ENCODE measurements at places on chromosomes 2 and 18.

GRCh38 chr2:9663008-9663879, 32.4 kb upstream of the YWHAQ start:
- no peak for DNase-seq

- DNase-seq = no peak
Measured at GRCh38 chr2:69216535-69217332, 170.3 kb downstream of the GFPT1 start.

DNA sequence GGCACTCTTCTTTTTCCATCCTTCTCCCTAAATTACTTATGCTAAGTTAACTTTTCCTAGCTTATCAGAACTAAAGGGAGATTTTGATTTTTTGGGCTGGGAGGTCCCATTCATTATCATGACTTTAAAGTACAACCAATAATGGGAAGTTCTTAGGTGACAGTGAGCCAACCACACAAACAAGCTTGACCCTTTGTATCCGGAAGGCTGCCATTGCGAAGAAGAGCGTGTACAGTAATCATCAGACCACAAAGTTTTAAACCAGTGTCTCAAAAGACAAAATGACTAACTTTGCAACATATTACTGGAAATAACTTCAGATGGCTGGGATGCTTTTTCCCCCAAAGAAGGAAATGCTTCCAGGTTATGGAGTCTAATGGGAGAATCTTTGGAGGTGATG, 298.1 kb downstream of the TGIF1 start:
- no peak for DNase-seq

GRCh38 chr2:144322379-144322778, 197.5 kb downstream of the ZEB2 start:
- no peak for DNase-seq

GRCh38 chr2:11669454-11670291, at the start of gene NTSR2:
NTSR2 (minus strand) TSS chr2:11670195; CDS start chr2:11670129, 66 bp downstream.
- DNase-seq = peak; percentile 68

DNA sequence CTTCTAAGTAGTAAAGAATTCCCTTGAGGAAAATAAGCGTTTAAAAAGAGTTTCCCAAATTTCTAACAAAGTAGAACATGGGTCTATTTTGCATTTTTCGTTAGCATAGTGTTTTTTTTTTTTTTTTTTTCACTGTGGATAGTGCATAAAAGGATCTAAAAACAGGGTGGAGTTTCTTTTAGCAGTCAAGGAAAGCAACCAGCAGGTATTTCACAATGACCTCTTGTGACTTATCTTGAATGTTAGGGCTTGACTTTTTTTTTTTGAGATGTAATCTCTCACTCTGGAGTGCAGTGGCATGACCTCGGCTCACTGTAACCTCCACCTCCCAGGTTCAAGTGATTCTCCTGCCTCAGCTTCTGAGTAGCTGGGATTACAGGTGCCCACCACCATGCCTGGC, 14.9 kb upstream of the DGKD start:
- no peak for DNase-seq

- DNase-seq = no peak
Measured at GRCh38 chr2:239181903-239182581, 218.8 kb downstream of the HDAC4 start.

GRCh38 chr2:63712748-63713147, 124.0 kb downstream of the MDH1 start:
- DNase-seq = no peak

DNA sequence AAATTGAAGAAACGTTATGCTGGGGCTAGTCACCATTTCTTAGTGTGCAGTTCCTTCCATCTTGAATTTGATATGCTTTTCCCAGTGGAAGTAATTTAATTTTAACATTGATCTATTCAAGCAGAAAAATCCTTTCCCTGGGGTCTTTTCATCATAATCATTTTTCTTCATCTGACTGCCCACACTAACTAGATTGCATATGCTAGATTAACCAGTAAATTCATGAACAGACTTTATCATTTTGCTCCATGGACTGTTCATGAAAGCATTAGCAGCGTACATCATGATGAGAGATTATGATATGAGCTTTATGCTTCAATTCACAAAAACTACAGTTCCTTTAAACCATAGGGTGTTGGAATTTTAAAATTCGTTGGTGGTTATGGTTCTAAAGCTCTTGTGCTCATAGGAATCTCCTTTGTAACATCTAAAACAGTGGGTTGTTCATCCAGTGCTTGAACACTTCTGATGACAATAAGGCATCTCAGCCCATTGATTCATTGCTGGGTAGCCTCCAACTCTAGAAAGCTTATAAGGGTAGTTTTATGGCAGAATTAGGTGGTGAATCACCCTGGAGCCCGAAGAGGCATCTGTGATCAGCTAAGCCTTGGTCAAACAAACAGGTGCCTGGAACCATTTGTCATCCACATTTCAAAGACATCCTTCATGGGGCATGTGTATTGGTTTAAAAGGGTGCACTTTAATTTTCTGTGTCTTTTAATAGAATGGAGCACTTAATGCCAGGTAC, 77.2 kb upstream of the NDUFV2 start:
- no peak for DNase-seq

- peak; percentile 61 for DNase-seq
Measured at GRCh38 chr2:235595422-235596010, 101.7 kb downstream of the AGAP1 start.

- peak; percentile 12 for DNase-seq
Measured at GRCh38 chr2:9519250-9519649, 36.4 kb downstream of the ADAM17 start.

DNA sequence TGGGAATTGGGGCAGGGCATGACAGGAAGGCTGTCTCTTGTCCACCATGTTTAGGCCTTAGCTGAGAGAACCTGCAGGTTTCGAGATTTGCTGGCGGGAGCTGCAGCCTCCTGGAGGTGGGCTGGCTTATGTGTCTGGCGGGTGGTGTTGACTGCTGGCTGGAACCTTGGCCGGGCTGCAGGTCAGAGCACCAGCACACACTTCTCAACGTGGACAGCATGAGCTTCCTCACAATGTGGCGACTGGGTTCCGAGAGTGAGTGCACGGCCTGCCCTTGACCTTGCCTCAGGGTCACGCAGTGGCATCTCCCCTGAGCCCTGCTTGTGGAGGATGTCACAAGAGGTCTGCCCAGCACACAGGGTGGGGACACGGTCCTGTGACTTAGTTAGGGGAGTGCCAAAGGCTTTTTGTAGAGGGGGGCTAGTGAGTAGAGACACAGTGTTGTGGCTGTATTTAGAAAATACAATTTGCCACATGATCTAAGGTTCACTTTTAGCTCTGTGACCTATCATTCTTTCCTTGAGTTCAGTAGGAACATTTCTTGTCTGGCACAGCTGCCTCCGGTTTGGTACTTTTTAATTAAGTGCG, 134.8 kb downstream of the SEPTIN10 start:
- no peak for DNase-seq

GRCh38 chr2:201440182-201440581, 11.1 kb downstream of the TRAK2 start:
- DNase-seq = no peak

GRCh38 chr2:59490994-59491393, 1062.5 kb downstream of the BCL11A start:
- no peak for DNase-seq

DNA sequence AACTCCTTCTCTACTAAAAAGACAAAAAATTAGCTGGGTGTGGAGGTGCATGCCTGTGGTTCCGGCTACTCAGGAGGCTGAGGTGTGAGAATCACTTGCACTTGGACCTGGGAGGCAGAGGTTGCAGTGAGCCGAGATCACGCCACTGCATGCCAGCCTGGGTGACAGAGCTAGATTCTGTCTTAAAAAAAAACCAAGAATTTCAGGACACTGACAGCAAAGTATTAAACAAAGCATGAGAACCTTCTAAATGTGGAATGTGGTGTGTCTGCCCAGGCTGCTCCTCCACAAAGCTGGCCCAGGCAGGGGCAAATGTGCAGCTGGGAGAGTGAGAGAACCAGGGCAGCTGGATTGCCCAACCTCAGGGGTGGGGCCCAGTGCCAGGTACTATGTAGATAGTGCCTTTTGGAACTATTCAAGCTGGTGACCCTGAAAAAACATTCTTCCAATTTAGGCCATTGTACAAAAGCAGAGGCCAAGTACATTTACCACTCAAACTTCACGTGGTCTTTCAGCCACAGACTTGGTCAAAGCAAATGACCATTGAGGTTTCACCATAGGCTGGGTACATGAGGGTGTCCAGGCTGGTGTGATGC, 6.7 kb upstream of the UGT1A5 start:
- DNase-seq = no peak

- DNase-seq = no peak
Measured at GRCh38 chr18:67652288-67652687, 135.8 kb upstream of the DSEL start.

- DNase-seq = no peak
Measured at GRCh38 chr2:200122683-200123082, 167.3 kb downstream of the MAIP1 start.

DNA sequence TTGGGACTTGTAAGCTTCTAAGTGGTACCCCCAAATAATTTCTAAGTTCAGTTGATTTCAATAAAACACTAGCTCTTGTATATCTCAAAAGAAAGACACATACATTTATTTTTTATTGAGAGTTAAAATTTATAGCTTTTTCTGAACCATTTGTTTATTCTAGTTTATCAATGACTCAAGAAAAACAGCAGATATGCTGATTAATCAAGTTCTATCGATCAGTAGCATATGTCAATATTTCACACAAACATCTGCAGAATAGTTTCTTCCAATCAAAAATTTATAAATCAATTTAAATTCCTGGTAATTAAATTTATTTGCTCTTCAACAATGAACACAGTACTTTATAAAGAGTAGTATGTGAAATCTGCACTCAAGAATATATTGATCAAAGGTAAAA, 5.3 kb downstream of the FIGN start:
- no peak for DNase-seq

DNA sequence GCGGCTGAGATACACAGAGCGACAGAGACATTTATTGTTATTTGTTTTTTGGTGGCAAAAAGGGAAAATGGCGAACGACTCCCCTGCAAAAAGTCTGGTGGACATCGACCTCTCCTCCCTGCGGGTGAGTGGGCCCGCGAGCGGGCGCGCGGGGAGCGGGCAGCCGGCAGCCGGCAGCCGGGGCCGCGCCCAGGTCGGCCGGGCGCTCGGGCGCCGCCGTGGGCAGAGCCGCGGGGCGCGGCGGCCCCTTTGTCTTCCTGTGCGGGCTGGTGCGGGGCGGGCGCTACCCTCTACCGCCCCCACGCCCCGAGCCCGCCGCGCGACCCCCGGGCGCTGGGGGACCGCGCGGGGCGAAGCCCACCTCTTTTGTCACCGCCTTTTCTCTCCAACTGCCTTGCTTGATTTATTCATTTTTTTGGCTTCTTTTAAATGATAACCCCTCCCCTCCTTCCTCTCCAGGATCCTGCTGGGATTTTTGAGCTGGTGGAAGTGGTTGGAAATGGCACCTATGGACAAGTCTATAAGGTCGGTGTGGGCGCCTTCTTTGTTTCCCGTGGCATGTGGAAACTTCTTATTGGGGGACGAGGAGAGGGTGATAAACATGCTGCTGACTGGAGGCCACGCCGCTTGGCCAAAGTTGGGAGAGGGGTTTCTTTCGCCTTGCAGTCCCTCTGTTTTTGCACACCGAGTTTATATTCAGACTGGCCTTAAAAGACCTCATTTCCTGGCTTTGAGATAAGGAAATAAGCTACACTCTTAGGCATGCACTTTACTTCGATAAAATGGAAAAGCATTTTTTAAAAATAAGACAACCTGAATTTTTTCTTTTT, 722 bp downstream of the MAP4K4 start:
- DNase-seq = peak; percentile 47

- no peak for DNase-seq
Measured at GRCh38 chr2:165522719-165523118, 53.2 kb downstream of the CSRNP3 start.

- DNase-seq = no peak
Measured at GRCh38 chr18:35121531-35121930, 80.3 kb downstream of the MAPRE2 start.

- DNase-seq = no peak
Measured at GRCh38 chr2:238106339-238106697, 6.2 kb downstream of the ESPNL start.

DNA sequence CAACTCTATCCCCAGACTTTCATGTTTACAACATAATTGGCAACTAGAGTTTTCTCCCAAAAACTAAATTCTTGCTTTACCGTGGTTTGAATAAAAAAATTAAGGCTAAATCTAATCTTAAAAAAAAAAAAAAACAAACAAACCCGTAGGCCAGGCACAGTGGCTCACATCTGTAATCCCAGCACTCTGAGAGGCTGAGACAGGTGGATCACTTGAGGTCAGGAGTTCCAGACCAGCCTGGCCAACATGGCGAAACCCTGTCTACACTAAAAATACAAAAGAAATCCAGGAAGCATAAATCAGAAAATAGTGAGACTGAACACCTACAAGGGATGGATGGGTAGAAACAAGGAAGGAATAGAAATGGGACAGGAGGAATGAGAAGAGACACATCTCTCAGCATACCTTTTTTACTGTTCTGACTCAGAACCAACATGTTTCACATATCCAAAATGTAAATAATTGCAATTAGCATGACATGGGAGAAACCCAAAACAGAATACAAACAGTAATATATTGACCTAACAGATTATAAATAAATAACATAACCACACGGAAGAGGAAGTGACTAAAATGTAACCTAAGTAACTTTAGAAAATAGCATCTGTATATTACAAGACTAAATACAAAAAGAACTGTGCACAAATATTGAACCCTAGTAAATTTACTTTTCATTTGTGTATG, 17.5 kb downstream of the MGAT4A start:
- no peak for DNase-seq

DNA sequence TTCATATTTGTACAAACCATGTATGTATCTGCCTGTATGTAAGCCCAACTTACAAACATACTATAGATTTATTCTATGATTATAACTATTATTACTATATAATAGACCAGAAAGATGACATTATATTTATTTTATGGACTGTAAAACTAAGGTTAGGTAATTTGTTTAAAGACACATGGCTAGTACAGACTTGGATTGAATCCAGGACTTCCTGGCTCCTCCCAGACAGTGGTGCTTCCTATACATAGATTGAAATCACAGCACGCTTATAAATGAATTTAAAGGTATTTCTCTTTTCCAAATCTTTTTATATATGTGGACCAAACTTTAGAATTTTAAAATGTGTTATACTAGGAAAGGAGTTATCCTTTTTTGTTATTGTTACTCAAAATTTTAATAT, 151.6 kb upstream of the MYO3B start:
- DNase-seq = no peak

Data from activated CD4-positive, alpha-beta T cell treated with anti-CD3 and anti-CD28 coated beads for 36 hours (primary cell).